ENCODE measurements at places on chromosomes 7 and 10. TPM values are rescaled to one million over a fixed set of nuclear protein-coding genes. Genes with fewer than 3 reads are reported as not detected.

DNA sequence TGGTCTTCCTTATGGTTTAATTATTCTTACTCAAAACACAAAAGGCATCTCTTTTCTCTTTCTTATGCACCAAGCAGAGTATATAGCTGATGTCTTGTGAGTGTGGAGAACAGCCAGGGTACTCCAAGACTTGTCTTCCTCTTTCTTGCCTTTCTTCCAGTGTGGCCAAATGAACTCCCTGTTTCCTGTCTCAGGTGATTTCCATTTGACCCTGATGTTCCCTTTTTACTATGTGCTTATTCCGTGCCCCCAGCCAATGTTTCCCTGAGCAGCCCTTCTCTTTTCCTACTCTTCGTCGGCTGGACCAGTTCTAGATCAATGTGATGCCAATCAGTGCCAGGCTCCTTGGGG, 12.6 kb downstream of the OR9A4 start:
- DNase-seq: no peak

GRCh38 chr7:116570306-116570705, 45.5 kb downstream of the CAV1 start:
- DNase-seq: peak; percentile 56

GRCh38 chr10:47118326-47118725, 181.7 kb upstream of the GDF10 start:
- DNase-seq: no peak

DNA sequence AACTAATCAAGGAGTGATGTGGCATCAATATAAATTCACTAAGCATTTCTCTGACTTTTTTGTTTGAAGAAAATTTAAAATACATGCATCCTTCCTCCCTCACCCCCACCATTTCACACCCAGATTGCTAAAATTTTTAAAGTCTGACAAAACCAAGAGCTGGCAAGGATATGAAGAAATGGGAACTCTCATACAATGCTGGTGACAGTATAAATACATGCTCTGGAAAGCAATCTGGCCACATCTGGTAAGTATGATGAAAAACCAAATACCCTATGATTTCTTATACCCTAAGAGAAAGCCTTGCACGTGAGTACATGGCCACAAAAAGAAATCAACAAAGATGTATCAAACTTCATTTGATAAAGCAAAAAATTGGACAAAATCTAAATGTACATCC, 31.2 kb downstream of the P4HA1 start:
- DNase-seq: no peak

DNA sequence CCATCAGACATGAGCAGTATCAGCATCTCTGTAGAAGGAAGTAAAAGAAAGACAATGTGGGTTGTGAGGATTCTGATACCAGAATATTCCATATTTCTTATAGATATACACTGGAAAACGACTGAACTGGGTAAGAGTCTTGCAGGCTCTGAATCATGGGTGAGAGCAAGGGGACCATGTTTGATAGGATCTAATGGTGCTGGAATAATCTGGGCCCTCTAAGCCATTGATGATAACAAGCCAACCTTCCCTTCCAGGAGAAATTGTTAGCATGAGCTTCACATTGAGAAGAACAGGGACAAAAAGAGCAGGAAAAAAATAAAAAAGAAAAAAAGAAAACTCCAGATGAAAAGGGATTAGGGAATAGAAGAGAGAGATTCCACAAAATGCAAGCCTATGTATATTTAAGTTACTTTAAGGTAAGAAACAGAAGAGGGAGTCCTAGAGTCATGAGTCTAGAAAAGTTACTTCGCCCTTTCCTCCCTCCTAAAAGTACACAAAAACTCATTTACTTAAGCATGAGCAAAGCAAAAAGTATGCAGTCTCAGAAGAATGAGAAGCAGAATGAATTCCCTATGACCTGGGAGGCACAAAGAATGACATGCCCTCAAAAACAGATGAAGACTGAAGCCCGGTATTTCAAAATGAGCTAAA, 181.9 kb downstream of the TMEM26 start:
- DNase-seq: peak; percentile 64

DNA sequence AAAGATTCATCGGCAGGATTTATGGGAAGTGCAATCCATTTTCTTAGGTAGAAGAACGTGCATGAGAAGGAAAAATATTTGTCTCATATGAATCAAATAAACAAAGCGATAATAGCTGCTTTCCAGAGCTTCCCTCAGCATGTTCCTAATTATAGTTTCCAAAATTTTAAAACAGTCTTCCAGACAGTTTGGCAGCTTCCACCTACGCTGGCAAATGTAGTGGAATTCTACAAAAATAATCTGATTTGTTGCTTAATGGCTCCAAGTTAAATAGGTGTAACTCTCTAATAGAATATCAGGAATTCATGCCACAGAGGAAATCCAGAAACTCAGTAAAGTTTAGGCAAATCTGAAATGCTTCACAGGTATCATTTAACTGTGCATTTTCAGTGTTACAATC, 23.3 kb upstream of the AGBL3 start:
- DNase-seq: no peak

CPXM2 gene
- not detected for total RNA-seq

AQP1 gene
- 0.62 TPM for total RNA-seq

CAMK2B gene
- total RNA-seq: 0.49 TPM
